Stimulated activated CD4-positive, alpha-beta T cell treated with anti-CD3 and anti-CD28 coated beads, Interleukin-15, amount 100 ng/mL, for 24 hours (primary cell): ENCODE measurements at places on chromosomes 13 and 19.

GRCh38 chr13:35884211-35884760 lies 246.9 kb downstream of the DCLK1 start:
- DNase-seq: no peak

DNA sequence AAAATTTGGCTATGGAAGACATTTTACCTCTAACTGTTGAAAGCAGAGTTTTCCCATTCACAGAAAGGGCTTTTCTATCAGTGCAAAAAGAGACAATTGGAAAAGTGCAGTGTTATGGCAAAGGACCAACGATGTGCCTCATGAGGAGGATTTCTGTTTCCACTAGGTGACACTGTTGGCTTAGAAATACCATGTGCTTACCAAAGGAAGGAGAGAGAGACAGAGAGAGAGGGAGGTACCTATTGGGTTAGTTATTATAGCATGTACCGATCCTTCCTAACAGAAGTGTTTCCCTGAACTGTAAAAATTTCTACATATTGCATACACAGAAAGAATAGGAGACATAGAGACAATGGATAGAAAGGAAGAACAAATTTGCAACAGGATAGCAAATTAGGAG lies 23.9 kb upstream of the PSG4 start:
- no peak for DNase-seq

DNA sequence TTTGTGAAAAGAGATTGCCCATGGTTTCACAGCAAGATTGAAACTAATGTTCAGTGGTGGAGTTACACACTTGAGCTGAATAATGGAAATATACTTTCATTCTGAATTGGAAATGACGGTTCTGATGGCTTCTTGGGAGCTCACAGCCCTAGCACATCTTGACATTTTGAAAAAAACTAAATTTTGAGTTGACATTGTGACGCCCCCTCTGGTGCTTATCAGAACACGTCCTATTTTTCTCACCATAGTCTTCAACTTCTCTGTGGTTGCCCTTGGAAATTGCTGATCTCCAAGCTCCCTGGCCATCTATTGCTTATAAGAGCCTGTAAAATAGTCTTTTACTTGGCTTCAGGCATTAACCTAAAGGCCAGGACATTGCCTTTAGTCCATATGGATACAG lies 202.1 kb downstream of the OXGR1 start:
- no peak for DNase-seq

GRCh38 chr13:88887045-88887662 lies 1216.0 kb downstream of the SLITRK5 start:
- DNase-seq: no peak

- no peak for DNase-seq
Measured at GRCh38 chr13:98129059-98129746, 13.7 kb upstream of the FARP1 start.

DNA sequence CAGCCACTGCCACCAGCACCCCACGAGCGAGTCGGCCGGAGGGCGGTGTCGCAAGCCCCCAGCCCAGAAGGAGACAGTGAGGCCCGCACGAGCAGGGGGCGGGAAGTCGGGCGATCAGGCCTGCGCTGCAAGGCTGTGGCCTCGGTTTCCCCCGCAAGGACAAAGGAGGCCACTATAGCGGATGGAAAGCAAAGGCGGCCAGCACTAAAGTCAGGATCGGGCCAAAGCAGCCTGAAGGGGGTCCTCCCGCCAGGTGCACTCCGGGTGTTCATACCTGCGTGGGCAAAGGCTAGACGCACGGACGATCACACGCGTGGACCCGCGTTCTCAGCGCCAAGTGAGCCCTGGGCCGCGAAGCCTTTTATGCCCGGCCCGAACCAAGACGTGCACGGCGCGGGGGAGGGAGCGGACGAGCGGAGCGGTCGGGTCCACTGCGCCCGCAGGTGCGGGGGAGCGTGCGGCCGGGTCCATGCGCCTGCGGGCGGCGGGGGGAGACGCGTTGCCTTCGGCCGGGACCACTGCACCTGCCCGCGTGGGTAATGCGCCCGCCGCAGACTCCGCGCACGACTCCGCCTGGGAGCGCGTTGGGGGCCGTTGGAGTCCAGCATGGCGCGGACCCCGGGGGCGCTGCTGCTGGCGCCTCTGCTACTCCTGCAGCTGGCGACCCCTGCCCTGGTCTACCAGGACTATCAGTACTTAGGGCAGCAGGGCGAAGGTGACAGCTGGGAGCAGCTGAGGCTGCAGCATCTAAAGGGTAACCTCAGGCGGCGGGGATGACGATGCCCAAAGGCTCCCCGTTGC lies at the start of the genes PRDX2 and THSD8:
TSS of gene PRDX2 (minus strand) at position 335 of the 801 bp plus-strand sequence. CDS start 539 bp downstream, outside the sequence.
TSS of gene THSD8 (plus strand) at position 604 of the 801 bp plus-strand sequence. CDS start at position 607, 3 bp downstream.
- peak; percentile 90 for DNase-seq
